ENCODE measurements at places on chromosomes 11 and 22. TPM values are rescaled to one million over a fixed set of nuclear protein-coding genes. Genes with fewer than 3 reads are reported as not detected.

GRCh38 chr11:79834015-79834414, 393.2 kb upstream of the TENM4 start:
- no peak for DNase-seq

- no peak for DNase-seq
Measured at GRCh38 chr11:14451825-14452224, 47.8 kb downstream of the COPB1 start.

- DNase-seq: no peak
Measured at GRCh38 chr22:34975721-34976120, 90.2 kb upstream of the ISX start.

GRCh38 chr22:26852176-26852575, 194.8 kb downstream of the MIAT start:
- peak; percentile 16 for DNase-seq

EXPH5 gene
- 0.22 TPM for polyA plus RNA-seq

E2F8 gene
- 13.3 TPM for polyA plus RNA-seq
